ENCODE measurements at places on chromosomes 7 and 10.

DNA sequence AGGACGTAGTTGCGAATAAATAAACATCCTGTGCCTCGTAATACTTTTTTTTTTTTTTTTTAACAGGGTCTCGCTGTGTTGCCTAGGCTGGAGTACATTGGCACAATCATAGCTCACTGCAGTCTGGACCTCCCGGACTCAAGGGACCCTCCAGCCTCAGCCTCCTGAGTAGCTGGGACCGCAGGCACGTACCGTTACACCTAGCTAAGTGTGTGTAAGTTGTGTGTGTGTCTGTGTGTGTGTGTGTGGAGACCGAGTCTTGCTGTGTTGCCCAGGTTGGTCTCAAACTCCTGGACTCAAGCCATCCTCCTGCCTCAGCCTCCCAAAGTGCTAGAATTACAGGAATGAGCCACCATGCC, 573 bp upstream of the PON2 start:
- DNase-seq = no peak

DNA sequence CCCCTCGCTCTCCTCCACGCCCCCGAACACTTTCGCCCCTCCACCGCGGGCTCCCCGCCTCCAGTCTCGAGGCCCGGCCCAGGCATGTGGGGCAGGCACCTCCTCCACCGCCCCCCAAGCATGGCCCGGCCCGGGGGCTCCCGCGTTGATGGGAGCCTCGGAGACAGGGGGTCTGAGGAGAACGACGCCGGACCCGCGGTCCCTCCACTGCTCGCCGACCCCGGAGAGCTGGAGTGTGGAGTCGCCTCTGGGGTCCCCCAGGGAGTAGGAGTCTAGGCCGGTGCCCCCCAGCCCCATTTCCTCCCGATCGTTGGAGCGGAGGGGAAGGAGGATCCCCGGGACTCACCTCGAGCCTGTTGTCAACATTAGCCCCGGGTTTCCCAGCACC, 206 bp downstream of the UPF2 start:
- peak; percentile 28 for DNase-seq

- DNase-seq = no peak
Observed at GRCh38 chr10:73932620-73933112, 21.7 kb downstream of the PLAU start.

GRCh38 chr10:131729938-131730660, 170.7 kb upstream of the PPP2R2D start:
- DNase-seq = no peak

DNA sequence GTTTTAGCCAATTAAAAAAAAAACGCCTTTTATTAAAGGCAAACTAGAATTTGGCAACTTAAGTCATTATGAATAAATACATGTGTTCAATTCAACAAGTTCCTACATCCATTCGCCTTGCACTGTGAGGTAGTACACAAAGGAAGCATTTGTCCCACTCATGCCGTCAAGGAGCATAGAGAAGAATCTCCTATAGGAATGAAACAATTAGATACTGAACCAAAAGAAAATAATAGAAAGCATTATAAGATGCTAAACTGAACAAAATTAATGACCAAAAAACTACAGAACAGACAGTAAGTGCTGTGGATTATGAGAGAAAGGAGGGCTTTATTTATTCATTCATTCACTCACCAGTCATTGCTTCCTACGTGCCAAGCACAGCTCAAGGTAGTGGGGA, 42.2 kb downstream of the SNX13 start:
- DNase-seq = no peak

DNA sequence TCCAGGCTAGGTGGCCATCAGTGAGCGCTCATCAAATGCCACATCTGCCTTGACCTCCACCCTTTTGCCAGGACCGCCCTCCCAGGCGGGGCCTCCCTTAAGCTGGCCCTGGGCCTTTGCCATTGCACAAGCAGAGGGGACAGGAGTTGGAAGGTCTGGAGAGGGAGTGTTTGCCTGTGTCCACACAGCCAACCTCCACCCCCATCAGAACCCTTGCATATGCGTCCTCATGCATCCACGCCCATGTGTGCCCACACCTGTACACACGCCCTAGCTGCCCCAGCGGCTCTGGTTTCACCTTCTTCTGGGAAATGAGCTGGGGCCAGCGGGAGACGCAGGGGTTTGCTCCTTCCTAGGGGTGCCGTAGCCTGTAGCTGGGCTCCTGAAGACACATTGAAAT, 64.0 kb downstream of the NEURL1 start:
- no peak for DNase-seq

GRCh38 chr7:151592868-151593486, 73.3 kb upstream of the RHEB start:
- DNase-seq = no peak

GRCh38 chr10:10870523-10871241, 147.0 kb upstream of the CELF2 start:
- no peak for DNase-seq

GRCh38 chr10:34092891-34093290, 722.2 kb downstream of the PARD3 start:
- no peak for DNase-seq

GRCh38 chr7:134948736-134949135, 37.6 kb upstream of the AGBL3 start:
- DNase-seq = no peak

- DNase-seq = no peak
Observed at GRCh38 chr10:11573497-11573896, 38.0 kb downstream of the USP6NL start.

DNA sequence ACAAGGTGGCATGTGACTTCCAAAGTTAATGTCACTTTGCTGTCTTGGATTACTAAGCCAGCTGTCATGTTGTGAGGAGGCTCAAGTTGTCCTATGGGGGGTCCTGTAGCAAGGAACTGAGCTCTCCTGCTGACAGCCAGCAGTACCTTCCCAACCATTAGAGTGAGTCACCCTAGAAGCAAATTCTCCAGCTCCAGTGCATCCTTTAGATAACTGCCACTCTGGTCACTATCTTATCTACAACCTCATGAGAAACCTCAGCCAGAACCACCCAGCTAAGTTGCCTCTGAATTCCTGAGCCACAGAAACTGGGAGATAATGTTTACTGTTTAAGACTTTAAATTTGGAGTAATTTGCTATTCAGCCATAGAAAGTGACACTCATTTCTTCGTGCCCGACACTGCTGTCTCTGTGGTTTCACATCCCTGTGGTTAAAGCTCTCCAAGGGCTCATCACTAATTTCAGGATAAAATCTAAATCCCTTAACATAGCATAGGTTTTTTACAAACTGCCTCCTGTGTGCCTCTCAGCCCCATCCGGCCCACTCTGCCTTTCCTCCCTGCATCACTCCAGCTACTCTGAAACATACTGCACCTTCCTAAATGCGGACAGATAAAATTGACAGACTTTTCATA, 83.5 kb downstream of the PRR15 start:
- no peak for DNase-seq

DNA sequence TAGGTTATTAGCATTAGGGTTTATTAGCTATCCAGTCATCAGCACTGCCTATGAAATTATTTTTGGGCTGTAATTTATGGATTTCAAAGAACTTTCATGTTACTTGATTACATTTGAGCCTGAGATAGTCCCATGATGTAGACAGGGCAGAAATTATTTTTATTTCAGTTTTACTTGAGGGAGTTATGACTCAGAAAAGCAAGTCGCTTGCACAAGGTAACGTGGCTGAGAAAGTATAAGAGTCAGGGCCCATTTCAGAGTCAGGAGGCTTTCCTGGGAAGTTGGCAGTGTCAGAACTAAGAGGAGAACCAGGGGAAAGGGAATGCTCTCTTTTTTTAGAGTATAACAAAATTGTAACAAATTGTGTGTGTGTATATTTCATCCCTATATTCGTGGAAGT, 16.5 kb downstream of the GATA3 start:
- DNase-seq = no peak

GRCh38 chr7:127417346-127417745, 24.8 kb upstream of the ZNF800 start:
- no peak for DNase-seq

DNA sequence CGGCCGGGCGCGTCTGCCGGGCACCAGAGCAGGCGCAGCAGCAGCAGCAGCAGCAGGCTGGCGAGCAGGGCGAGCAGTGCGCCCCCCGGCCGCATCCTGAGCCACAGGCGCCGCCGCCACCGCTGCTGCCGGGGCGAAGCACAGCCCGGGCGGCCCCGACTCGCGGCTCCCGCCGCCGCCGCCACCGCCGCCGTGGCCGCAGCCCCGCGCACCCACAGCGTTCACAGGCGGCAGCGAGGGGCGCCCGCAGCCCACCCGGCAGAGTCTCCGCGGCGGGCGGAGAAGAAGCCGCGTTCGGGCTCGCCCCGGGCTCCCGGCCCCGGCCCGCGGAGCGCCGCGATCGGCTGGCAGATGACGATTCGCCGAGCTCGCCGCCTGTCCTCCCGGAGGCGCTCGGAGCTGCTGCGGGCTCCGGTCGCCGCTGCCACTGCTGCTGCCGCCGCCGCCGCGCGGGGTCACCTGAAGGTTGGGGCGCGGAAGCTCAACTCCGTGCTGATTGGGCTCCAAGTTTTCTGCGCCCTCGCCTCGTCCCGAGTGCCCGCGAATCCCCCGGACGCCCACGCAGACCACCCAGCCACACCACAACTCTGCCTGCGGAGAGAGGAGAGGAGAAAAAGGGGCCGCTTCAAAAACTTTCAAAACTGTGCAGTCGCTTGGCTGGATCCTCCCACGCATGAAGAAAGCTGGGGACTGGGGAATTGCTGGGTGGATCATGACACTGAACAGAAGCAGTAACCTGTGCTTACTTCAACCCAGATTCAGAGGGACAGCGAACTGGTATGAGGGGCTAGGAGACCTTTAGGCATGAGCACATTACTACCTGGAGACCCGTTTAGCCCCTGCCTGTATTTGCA, at the start of gene ST8SIA6:
TSS of gene ST8SIA6 (minus strand) at position 435 of the 854 bp plus-strand sequence. CDS start at position 95, 340 bp downstream.
- DNase-seq = no peak

- no peak for DNase-seq
Observed at GRCh38 chr10:4103603-4104002, 318.6 kb upstream of the KLF6 start.

GRCh38 chr7:18384491-18385143, 110.9 kb upstream of the HDAC9 start:
- DNase-seq = no peak

GRCh38 chr7:112497481-112497880, 16.7 kb downstream of the LSMEM1 start:
- no peak for DNase-seq

- no peak for DNase-seq
Observed at GRCh38 chr10:61299156-61299555, 154.0 kb downstream of the TMEM26 start.

GRCh38 chr10:123236126-123236525, 81.9 kb downstream of the BUB3 start:
- no peak for DNase-seq

GRCh38 chr10:118669020-118669791, 73.8 kb upstream of the PRLHR start:
- DNase-seq = no peak

- DNase-seq = no peak
Observed at GRCh38 chr7:113636727-113637421, 281.9 kb downstream of the PPP1R3A start.

GRCh38 chr10:88991161-88991898, 732 bp downstream of the FAS start:
- DNase-seq = peak; percentile 56

Data from stimulated activated CD4-positive, alpha-beta T cell treated with anti-CD3 and anti-CD28 coated beads, Interleukin-1b, Interleukin-23, amount 100 ng/mL, for 1 hour (primary cell).